ENCODE measurements at places on chromosomes 3 and 15.

- H3K27me3 ChIP-seq: no peaks in the 10 kb centered on the region
- no peaks in the 10 kb centered on the region for H3K36me3 ChIP-seq
- no peak overlapping the region for H3K27ac ChIP-seq
- no peak overlapping the region for H3K4me3 ChIP-seq
- no peaks in the 10 kb centered on the region for H3K4me1 ChIP-seq
- DNase-seq: no peak
Measured at GRCh38 chr15:66043264-66043663, 174.0 kb downstream of the RAB11A start.

- H3K4me1 ChIP-seq: peaks cover 5% of the 10 kb centered on the region
- H3K27me3 ChIP-seq: no peaks in the 10 kb centered on the region
- no peak overlapping the region for H3K4me3 ChIP-seq
- no peak overlapping the region for H3K27ac ChIP-seq
- no peak for DNase-seq
- no peaks in the 10 kb centered on the region for H3K36me3 ChIP-seq
Measured at GRCh38 chr3:32278714-32279113, 40.2 kb downstream of the CMTM8 start.

- H3K36me3 ChIP-seq: no peaks in the 10 kb centered on the region
- peak overlapping the region; percentile 95 for H3K27ac ChIP-seq
- H3K4me1 ChIP-seq: peaks cover 43% of the 10 kb centered on the region
- peak overlapping the region; percentile 77 for H3K4me3 ChIP-seq
- H3K27me3 ChIP-seq: no peaks in the 10 kb centered on the region
Measured at GRCh38 chr3:42804831-42805132, 492 bp upstream of the HIGD1A start.

DNA sequence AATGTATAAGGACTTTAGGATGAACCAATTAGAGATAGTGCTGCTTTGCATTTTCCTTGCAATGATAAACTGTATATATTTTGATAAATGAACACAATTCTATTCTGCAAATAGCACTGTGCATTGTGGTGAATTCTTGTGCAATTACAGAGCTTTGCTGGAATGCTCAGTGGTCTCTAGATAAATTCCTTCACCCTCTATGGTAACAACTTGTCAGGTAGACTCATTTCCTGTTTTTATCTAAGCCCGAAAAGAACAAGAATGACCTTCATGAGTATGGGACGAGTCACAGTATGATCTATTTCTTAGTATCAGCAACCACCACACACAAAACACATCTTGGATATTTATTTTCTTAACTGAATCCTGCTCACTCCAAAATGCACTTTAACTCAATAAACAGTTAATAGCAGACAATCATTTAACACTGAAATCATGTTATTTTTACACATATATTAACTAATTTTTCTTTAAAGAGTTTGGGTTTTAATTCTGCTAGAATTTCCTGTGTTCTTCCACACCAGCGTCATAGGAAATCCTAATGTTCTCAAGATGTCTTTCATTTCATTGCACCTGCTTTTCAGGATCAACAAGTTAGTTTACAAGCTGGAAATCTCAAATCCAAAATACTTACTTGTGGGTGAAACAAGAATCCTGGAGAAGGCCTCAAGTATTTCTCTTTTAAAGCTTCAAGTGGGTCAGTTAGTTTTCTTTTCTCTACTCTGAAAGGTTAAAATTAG is 551.2 kb downstream of the MECOM start:
- no peaks in the 10 kb centered on the region for H3K27me3 ChIP-seq
- DNase-seq: no peak
- no peak overlapping the region for H3K4me3 ChIP-seq

DNA sequence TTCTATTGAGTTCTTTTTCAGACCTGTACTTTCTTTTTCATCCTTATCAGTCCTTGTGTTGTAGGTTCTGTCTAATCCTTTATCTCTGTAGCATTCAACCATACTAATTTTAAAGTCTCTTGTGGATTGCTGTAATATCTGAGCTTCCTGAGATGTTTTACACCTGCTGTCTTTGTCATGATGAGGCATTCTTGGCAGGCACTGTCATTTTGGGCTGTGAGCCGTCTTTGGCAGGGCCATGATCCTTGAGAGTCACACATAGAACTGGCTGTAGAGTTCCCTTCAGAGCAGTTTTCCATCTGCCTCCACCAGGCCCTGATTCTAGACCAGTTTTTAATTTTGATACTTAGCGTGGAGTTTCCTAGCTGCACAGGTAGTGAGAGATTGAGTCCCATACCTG is 6.7 kb downstream of the EFCC1 start:
- no peak overlapping the region for H3K27ac ChIP-seq
- peaks cover 6% of the 10 kb centered on the region for H3K4me1 ChIP-seq
- H3K27me3 ChIP-seq: no peaks in the 10 kb centered on the region

GRCh38 chr3:47347217-47347801 is 33.5 kb upstream of the PTPN23 start:
- no peaks in the 10 kb centered on the region for H3K27me3 ChIP-seq
- H3K4me3 ChIP-seq: no peak overlapping the region
- no peak for DNase-seq
- H3K36me3 ChIP-seq: peaks cover 4% of the 10 kb centered on the region
